Endothelial cell of coronary artery (primary cell): ENCODE measurements at places on chromosomes 6 and 20. TPM values are rescaled to one million over a fixed set of nuclear protein-coding genes. Genes with fewer than 3 reads are reported as not detected.

PRND gene
- total RNA-seq, result 1.4 and 25.8 TPM in 2 replicates

KCNG1 gene
- total RNA-seq, result 6.0 and 8.6 TPM in 2 replicates

FAM83C gene
- not detected in 2 replicates for total RNA-seq

RTEL1 gene
- 10.0 and 13.1 TPM in 2 replicates for total RNA-seq

GABRR2 gene
- total RNA-seq, result 0.19 and 0.54 TPM in 2 replicates

ZNF311 gene
- total RNA-seq, result 0.63 and 0.85 TPM in 2 replicates

LY6G5C gene
- total RNA-seq, result 1.1 and 1.3 TPM in 2 replicates

MANEA gene
- total RNA-seq, result 8.1 and 10.3 TPM in 2 replicates

MACROD2 gene
- 0.47 and 1.1 TPM in 2 replicates for total RNA-seq

MAVS gene
- total RNA-seq, result 14.4 and 15.8 TPM in 2 replicates

PSORS1C1 gene
- 4.8 and 11.9 TPM in 2 replicates for total RNA-seq

PRL gene
- total RNA-seq, result not detected in 2 replicates

OOEP gene
- total RNA-seq, result not detected in 2 replicates

LY6G6D gene
- not detected in 2 replicates for total RNA-seq

LAMA2 gene
- total RNA-seq, result 4.0 and 25.0 TPM in 2 replicates

PTCHD4 gene
- total RNA-seq, result 2.7 and 8.4 TPM in 2 replicates

DDX43 gene
- 0.75 and 1.1 TPM in 2 replicates for total RNA-seq

GPR6 gene
- total RNA-seq, result not detected in 2 replicates

KCNB1 gene
- under 0.01 and 0.09 TPM in 2 replicates for total RNA-seq

LRRC73 gene
- 0.18 and 0.19 TPM in 2 replicates for total RNA-seq

NFKBIL1 gene
- total RNA-seq, result 24.7 and 29.7 TPM in 2 replicates

RIMS4 gene
- not detected in 2 replicates for total RNA-seq

ADGRB3 gene
- under 0.01 TPM in 1 of 2 replicates, not detected in the other for total RNA-seq

CST8 gene
- not detected in 2 replicates for total RNA-seq

HEBP2 gene
- total RNA-seq, result 21.7 and 23.1 TPM in 2 replicates

SLC2A10 gene
- 6.7 and 12.6 TPM in 2 replicates for total RNA-seq

WASF1 gene
- total RNA-seq, result 5.3 and 6.6 TPM in 2 replicates

HEY2 gene
- 1.1 and 4.1 TPM in 2 replicates for total RNA-seq

GPANK1 gene
- total RNA-seq, result 11.3 and 11.6 TPM in 2 replicates

ADGRF5 gene
- 2.0 and 6.2 TPM in 2 replicates for total RNA-seq

PPIL6 gene
- 0.85 and 0.99 TPM in 2 replicates for total RNA-seq

CDYL gene
- 26.9 and 30.4 TPM in 2 replicates for total RNA-seq

ZNF334 gene
- total RNA-seq, result 0.36 and 1.2 TPM in 2 replicates

PAK5 gene
- total RNA-seq, result not detected in 2 replicates

RFX6 gene
- total RNA-seq, result not detected in 2 replicates

MEP1A gene
- not detected in 2 replicates for total RNA-seq

MOCS1 gene
- total RNA-seq, result 9.3 and 14.7 TPM in 2 replicates

BMP6 gene
- total RNA-seq, result 141 and 190 TPM in 2 replicates

CGA gene
- not detected in 2 replicates for total RNA-seq

BHLHE23 gene
- total RNA-seq, result not detected in 2 replicates

PRDM1 gene
- total RNA-seq, result 0.94 and 3.4 TPM in 2 replicates

PRRT1 gene
- 0.09 TPM in 1 of 2 replicates, not detected in the other for total RNA-seq

CLPSL2 gene
- not detected in 2 replicates for total RNA-seq

BPIFB1 gene
- not detected in 2 replicates for total RNA-seq

CRIP3 gene
- total RNA-seq, result not detected in 2 replicates

ARG1 gene
- not detected in 2 replicates for total RNA-seq

BPIFA1 gene
- total RNA-seq, result not detected in 2 replicates

FITM2 gene
- 5.3 and 7.1 TPM in 2 replicates for total RNA-seq

SMIM13 gene
- total RNA-seq, result 12.1 and 12.4 TPM in 2 replicates

MOG gene
- total RNA-seq, result not detected in 2 replicates

LCA5 gene
- 4.0 and 4.2 TPM in 2 replicates for total RNA-seq

GPX5 gene
- not detected in 2 replicates for total RNA-seq

NOX3 gene
- not detected in 2 replicates for total RNA-seq
